ENCODE measurements at places on chromosomes 16 and 17. TPM values are rescaled to one million over a fixed set of nuclear protein-coding genes. Genes with fewer than 3 reads are reported as not detected.

- DNase-seq = no peak
- no peaks in the 10 kb centered on the region for H3K27me3 ChIP-seq
- H3K4me1 ChIP-seq = no peaks in the 10 kb centered on the region
- no peaks in the 10 kb centered on the region for H3K36me3 ChIP-seq
- H3K4me3 ChIP-seq = no peak overlapping the region
- H3K27ac ChIP-seq = no peak overlapping the region
These were observed 22.0 kb downstream of the C16orf87 start for GRCh38 chr16:46808997-46809396.

Gene RMI2
- polyA plus RNA-seq = not detected

DNA sequence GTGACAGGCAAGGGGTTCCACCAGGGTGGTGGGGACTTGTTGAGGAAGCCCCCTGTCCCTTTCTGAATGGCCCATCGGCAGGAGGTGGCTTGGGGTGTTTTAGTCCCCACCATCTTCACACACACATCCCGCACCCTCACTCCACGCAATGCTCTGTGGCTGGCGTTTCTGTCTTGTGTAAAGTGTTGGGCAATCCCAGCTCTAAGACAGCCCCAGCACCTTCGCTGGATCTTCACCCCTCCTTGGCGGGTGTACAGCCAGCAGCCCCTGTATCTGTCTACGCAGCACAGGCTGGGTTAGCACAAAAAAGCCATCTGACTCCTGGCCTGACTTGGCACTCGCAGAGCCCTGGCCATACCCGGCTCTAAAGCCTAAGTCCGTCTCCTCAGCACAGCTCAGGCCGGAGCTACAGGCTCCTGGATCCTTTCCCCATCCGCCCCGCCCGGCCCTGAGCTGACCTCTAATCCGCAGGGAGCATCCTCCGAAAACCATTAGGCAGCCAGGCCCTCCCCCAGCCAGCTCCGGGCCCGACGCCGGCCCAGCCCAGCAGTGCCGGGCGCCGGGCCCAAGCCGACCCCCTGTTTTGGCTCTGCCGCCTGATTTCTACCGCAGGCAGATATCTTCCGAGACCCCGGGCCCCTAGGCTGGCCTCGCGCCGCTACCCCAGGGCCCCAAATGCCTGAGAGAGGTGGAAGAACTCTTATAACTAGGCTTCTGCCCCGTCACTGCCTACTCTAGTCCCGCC is 42.4 kb upstream of the TAC4 start:
- no peak overlapping the region for H3K4me3 ChIP-seq
- H3K36me3 ChIP-seq = no peaks in the 10 kb centered on the region

DNA sequence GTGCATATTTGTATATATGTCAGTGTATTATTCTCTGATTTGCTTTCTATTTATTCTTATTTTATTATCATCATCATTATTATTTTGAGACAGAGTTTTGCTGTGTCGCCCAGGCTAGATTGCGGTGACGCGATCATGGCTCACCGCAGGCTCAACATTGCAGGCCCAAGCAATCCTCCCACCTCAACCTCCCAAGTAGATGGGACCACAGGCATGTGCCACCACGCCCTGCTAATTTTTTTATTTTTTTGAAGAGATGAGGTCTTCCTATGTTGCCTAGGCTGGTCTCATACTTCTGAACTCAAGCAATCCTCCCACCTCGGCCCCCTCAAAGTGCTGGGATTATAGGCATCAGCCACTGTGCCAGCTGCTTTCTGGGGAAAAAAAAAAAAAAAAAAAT is 8.4 kb upstream of the ARHGAP17 start:
- no peak overlapping the region for H3K27ac ChIP-seq
- DNase-seq = no peak
- no peaks in the 10 kb centered on the region for H3K4me1 ChIP-seq

Gene PRR35
- not detected for polyA plus RNA-seq

- H3K27ac ChIP-seq = peak overlapping the region; percentile 56
- DNase-seq = peak; percentile 87
These were observed 3.3 kb upstream of the CDK5R1 start for GRCh38 chr17:32483451-32484019.

DNA sequence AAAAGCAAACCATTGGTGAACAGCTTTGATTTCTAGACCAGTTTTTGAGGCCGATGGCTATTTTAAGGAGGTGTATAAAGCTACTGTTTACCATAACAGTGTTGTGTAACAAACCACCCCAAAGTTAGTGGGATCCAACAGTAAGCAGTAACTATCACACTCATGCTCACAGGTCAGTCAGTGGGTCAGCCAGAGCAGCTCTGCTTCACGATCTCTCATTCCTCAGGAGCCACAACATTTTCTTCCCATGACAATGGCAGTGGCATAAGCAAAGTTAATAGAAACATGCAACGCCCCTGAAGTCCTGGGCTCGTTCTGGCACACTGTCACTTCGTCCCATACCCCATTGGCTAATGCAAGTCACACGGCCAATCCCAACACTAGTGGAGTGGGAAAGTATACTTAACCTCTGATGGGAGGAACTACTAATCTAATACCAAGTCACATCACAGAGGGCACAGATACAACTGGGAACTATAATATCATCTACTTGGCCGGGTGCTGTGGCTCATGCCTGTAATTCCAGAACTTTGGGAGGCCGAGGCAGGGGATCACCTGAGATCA is 28.0 kb upstream of the B4GALNT2 start:
- no peak overlapping the region for H3K4me3 ChIP-seq
- no peak overlapping the region for H3K27ac ChIP-seq
- no peak for DNase-seq
- H3K27me3 ChIP-seq = no peaks in the 10 kb centered on the region

DNA sequence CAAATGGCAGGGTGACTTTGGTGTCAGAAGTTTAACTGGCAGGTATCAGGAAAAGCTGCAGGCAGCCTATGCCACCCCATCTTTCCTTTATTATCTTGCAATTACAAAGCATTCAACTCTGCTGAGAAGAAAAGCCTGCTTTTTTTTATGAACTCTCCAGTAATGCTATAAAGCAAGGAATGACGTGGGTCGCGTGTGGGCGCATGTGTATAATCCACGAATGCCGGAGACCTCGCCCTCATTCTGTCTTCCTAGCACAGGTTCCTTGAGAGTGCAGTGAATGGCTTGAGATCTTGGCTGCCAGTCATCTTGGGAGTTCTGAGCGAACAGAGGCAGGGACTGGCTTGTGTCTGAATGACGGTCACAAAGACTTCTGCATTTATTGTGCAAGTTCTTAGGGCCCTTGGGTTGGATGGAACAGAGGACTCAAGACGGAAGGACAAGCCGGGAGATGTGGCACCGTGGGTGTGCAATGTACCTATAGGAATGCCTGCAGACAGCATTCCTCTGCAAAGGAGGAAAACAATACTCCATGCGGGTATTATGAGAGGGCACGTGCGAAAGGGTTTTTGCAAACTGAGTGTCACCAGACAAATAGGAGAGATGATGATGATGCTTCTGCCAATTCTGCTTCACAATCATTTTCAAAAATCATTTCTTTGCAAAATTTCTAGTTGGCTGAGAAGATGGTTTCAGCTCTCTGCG is 96.1 kb upstream of the ELAC2 start:
- no peak for DNase-seq
- H3K36me3 ChIP-seq = no peaks in the 10 kb centered on the region
- H3K27ac ChIP-seq = no peak overlapping the region
- H3K4me3 ChIP-seq = no peak overlapping the region
- H3K27me3 ChIP-seq = no peaks in the 10 kb centered on the region
- no peaks in the 10 kb centered on the region for H3K4me1 ChIP-seq

Gene PLA2G10
- polyA plus RNA-seq = not detected

Gene CHST5
- polyA plus RNA-seq = 1.5 TPM

GRCh38 chr16:11129378-11129781 is 126.6 kb downstream of the SOCS1 start:
- H3K27me3 ChIP-seq = no peaks in the 10 kb centered on the region
- no peak overlapping the region for H3K4me3 ChIP-seq
- H3K27ac ChIP-seq = no peak overlapping the region
- no peaks in the 10 kb centered on the region for H3K36me3 ChIP-seq

GRCh38 chr16:621526-622105 is 9.2 kb upstream of the WFIKKN1 start:
- H3K27me3 ChIP-seq = no peaks in the 10 kb centered on the region
- DNase-seq = no peak
- no peak overlapping the region for H3K4me3 ChIP-seq
- no peak overlapping the region for H3K27ac ChIP-seq
- no peaks in the 10 kb centered on the region for H3K4me1 ChIP-seq

Gene OR3A3
- polyA plus RNA-seq = not detected

- H3K27ac ChIP-seq = no peak overlapping the region
- H3K27me3 ChIP-seq = peaks cover 3% of the 10 kb centered on the region
- no peak for DNase-seq
- no peaks in the 10 kb centered on the region for H3K4me1 ChIP-seq
- H3K36me3 ChIP-seq = no peaks in the 10 kb centered on the region
- no peak overlapping the region for H3K4me3 ChIP-seq
These were observed 30.6 kb upstream of the XYLT1 start for GRCh38 chr16:17501321-17501720.

GRCh38 chr16:75256059-75256571 is 4.7 kb upstream of the BCAR1 start:
- no peak overlapping the region for H3K4me3 ChIP-seq
- H3K27ac ChIP-seq = peak overlapping the region; percentile 93
- peak; percentile 81 for DNase-seq
- H3K27me3 ChIP-seq = no peaks in the 10 kb centered on the region
- no peaks in the 10 kb centered on the region for H3K36me3 ChIP-seq

Gene SEPTIN12
- polyA plus RNA-seq = not detected

Gene CPHXL2
- not detected for polyA plus RNA-seq

DNA sequence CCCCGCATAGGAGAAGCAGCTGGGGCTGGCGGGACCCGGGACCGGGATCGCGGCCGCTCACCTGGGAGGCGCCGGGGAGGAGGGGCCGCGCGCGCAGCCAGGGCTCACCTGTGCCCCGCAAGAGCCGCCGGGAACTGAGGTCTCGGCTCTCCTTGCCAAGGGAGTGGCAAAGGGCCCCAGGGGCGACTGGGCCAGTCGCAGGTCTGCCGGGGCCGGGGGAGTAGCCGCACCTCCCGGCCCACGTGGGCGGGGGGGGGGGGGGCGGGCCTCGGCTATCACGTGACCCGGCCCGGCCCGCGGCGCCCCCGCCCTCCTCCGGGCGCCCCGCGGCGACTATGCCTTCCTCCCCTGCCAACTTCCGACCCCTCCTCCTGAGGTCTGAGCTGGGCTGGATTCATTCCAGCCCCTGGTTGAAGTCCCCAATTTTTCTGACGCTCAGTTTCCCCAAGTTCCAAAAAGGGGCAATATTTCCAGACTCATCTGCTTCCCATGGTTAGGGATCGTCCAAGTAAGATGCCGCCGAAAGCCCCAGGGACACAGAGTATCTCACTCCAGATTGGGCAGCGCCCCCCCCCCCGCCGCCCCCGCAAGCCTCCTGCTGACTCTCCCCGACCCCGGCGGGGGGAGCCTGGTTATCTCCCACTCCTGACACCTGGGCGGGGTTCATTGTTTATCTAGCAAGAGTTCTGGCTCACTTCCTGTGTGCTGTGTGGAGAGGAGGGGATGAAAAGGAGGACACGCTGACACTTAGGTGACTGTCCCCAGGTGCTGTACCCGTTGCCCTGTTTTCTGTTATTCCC is at the start of gene TMC6:
TSS of gene TMC6 (minus strand) at position 205 of the 800 bp plus-strand sequence. CDS start 1,923 bp downstream, outside the sequence.
- no peaks in the 10 kb centered on the region for H3K4me1 ChIP-seq
- H3K27ac ChIP-seq = no peak within 1 kb of the TSS
- peak within 1 kb of the TSS; percentile 2 for H3K4me3 ChIP-seq
- H3K36me3 ChIP-seq = no peaks in the 10 kb centered on the region

- no peak for DNase-seq
- H3K4me1 ChIP-seq = no peaks in the 10 kb centered on the region
- H3K27me3 ChIP-seq = no peaks in the 10 kb centered on the region
- H3K27ac ChIP-seq = no peak overlapping the region
- no peak overlapping the region for H3K4me3 ChIP-seq
These were observed 55.4 kb downstream of the PGS1 start for GRCh38 chr17:78433780-78434335.

- no peak for DNase-seq
- no peak overlapping the region for H3K4me3 ChIP-seq
These were observed 13.9 kb downstream of the SNN start for GRCh38 chr16:11681976-11682654.

Gene C1QTNF1
- polyA plus RNA-seq = 361 TPM

Gene MT1A
- 16.2 TPM for polyA plus RNA-seq

- DNase-seq = no peak
- H3K36me3 ChIP-seq = no peaks in the 10 kb centered on the region
- H3K27me3 ChIP-seq = no peaks in the 10 kb centered on the region
These were observed 1469.8 kb downstream of the CDH11 start for GRCh38 chr16:63652091-63652490.

GRCh38 chr17:70629902-70630301 is 460.6 kb downstream of the KCNJ2 start:
- no peaks in the 10 kb centered on the region for H3K4me1 ChIP-seq
- H3K4me3 ChIP-seq = no peak overlapping the region
- DNase-seq = no peak
- H3K36me3 ChIP-seq = no peaks in the 10 kb centered on the region
- no peaks in the 10 kb centered on the region for H3K27me3 ChIP-seq

- no peak for DNase-seq
- H3K36me3 ChIP-seq = no peaks in the 10 kb centered on the region
- H3K27me3 ChIP-seq = no peaks in the 10 kb centered on the region
- no peak overlapping the region for H3K27ac ChIP-seq
- H3K4me3 ChIP-seq = no peak overlapping the region
These were observed 253.6 kb upstream of the XYLT1 start for GRCh38 chr16:17724242-17724898.

GRCh38 chr16:47571711-47572110 is 110.6 kb downstream of the PHKB start:
- no peaks in the 10 kb centered on the region for H3K27me3 ChIP-seq
- H3K36me3 ChIP-seq = no peaks in the 10 kb centered on the region
- H3K4me3 ChIP-seq = no peak overlapping the region

DNA sequence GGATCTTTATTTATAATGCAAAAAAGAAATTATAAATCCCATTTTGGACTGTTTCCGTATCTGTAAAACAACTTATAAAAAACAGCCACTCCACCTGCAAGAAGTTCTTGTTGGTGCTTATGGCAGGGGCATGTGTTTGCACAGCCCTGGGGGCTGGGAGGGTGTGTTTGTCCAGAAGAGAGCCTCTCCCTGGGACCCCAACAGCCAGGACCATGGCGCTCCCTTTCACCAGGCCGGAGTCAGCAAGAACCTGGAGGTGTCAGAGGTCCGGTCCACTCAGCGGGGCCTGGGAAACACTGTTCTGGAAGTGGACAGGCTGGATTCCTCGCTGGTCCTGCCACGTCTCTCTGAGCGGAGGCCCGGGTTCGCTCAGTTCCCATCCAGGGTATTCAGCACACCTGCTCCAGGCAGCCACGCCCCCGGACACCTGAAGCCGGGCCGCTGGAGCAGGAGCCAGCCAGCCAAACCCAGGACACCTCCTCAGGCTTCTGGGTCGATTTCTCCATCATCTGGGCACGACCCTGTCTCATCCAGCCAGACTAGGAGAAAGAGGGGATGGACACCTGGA is 18.9 kb upstream of the GINS2 start:
- H3K4me1 ChIP-seq = no peaks in the 10 kb centered on the region
- no peak overlapping the region for H3K4me3 ChIP-seq
- no peaks in the 10 kb centered on the region for H3K27me3 ChIP-seq
- H3K27ac ChIP-seq = no peak overlapping the region
- no peaks in the 10 kb centered on the region for H3K36me3 ChIP-seq

Gene MRC2
- 149 TPM for polyA plus RNA-seq
